SIG-M5 (cell line): ENCODE measurements at places on chromosomes 6 and 20.

GRCh38 chr6:148658681-148659430 lies 88.0 kb upstream of the UST start:
- DNase-seq: no peak

GRCh38 chr20:40283689-40284088 lies 405.3 kb downstream of the MAFB start:
- DNase-seq: no peak

GRCh38 chr6:151808371-151809241 lies 1.1 kb downstream of the ESR1 start:
- no peak for DNase-seq

DNA sequence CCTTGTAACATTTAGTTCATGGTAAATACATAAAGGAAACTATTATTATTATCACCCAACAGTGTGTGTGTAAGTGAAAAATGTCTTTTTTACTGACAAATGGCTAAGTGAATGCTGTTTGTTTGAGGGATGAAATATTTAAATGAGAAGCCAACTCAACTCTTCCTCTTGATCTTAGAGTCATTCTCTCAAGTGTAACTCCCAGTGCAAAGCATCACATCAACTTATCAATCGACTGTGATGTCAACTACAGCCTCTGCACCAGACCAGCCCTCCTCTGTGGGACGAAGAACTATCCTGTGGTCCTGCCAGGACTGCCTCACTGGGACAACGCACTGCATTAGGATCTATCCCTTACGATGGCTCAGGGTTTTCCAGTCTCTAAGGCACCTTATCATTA lies 5.3 kb downstream of the C6orf15 start:
- no peak for DNase-seq

GRCh38 chr6:159008656-159009288 lies 8.8 kb upstream of the RSPH3 start:
- DNase-seq: no peak

DNA sequence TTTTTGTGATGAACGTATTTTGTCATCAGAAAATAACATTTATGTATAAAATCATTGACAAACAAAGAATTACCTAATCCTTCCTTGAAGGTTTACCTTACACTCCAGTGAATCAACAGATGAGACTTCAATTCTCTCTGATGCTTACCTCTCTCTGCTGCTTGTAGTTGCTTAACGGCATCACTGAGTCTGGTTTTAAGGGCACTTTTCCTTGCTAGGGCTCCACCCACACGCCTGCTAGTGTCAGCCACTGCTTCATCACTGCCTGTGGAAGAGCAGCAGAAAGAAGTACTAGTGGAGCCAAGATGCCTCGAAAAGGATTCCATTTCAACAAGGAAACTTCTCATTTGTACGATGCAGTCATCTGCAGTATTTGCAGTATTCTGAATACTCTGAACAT lies 63.0 kb downstream of the FAM229B start:
- DNase-seq: no peak

GRCh38 chr6:23523771-23524170 lies 602.2 kb upstream of the NRSN1 start:
- DNase-seq: no peak

- no peak for DNase-seq
Observed at GRCh38 chr6:3457710-3458602, 1.1 kb upstream of the SLC22A23 start.

DNA sequence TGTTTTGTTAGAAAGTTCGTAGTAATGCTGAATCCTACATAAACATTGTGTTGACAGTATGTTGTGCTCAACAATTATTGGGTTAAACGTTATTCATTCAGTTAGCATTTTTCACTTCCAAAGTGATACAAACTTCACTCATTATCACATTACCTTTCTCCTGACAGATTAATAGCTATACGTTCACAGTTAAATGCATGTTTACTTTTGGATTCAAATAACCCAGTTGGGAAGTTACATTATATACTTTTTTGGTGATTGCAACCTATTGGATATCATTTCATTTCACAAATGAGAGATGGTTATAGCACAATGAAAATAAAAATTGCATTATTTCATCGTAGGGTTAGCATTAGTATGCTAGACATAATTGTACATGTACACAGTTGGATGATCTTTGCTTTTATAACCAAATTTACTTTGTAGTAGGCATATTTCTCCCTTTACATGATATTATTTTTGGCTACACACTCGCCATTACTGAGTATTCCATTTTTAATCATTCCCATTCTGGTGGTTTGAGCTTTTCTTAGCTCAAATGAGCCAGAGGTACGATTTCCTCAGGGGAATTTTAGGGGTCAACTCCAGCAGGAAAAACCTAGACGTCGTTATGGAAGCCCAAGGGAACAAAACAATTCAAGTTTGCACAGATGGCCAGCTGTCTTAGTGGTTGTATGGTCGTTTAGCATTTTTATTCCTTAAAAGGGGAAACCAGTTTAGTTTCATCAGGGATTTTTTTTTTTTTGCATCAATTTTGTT lies 2.1 kb upstream of the HIVEP1 start:
- no peak for DNase-seq

DNA sequence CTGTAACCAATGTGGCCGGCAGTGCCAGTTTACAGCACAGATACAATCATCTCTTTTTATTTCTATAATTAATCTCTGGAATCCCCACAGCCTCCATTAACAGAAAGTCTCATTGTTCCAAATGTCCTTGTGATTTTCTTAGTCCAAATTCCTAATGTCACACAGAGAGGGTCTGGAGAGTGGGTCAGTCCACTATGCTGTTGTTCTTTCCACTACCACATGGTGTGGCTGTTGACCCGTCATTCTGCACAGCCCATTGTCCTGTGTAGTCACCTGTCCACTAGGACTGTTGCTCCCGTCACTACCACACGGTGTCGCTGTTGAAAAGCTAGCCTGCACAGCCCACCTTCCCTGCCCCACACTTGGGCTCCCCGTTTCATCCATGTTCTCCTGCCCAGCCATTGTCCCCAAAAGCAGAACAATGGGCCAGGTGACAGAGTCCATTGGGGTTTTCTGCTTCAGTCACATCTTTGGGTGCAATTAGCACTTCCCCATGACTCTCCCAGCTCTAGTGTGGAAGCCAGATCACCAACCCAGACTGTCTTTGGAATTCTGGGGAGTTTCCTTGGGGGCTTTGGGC lies 8.6 kb upstream of the LBP start:
- no peak for DNase-seq

DNA sequence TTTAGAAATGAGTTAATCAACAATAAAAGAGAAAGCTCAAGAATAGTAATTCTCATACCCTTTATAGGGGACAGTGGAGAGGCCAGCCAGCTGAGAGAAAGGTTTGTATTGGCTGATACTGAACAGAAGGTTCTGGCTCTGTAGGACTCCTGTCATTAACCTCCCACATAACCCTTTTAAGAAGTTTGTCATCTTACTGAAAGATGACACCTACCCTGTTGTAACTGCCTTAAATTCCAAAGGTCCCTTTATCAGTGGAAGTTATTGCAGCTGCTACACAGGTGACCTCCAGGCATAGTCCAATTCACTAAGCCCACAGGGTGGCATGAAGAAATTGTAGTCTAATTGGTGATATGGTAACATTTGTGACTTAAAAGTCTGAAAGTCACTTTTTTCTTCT lies 790.1 kb downstream of the TENT5A start:
- DNase-seq: no peak

DNA sequence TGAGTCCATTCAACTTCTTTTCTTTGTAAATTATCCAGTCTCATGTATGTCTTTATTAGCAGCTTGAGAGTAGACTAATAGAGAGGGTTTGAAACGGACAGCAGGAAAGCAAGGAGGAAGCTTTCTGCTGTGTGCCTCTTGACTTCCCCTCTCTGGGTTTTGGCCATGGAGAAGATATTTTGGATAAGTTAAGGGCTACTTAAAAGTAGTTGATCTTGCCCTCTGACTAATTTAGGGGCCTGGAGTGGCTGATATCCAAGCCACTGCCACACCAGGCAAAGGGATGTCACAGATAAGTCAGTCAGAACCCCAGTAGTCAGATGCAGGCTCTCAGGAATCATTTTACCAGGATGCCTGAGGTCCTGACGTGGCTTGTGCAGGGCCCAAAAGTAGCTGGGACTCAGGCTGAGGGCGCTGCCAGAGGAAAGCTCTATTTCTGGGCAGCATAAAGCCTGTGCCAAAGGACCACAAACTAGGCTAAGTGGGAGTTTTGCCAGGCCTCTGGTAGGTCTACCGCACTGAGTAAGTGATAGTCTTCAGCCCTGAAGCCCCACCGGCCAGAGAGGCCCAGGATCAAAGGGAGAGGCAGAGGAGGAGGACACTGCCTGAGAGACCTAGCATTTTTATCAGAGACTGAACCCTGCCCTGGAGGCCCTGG lies 41.6 kb upstream of the IYD start:
- DNase-seq: no peak

- DNase-seq: no peak
Observed at GRCh38 chr20:24910461-24910860, 38.6 kb upstream of the CST7 start.

- DNase-seq: no peak
Observed at GRCh38 chr6:43865932-43866645, 96.1 kb downstream of the VEGFA start.

DNA sequence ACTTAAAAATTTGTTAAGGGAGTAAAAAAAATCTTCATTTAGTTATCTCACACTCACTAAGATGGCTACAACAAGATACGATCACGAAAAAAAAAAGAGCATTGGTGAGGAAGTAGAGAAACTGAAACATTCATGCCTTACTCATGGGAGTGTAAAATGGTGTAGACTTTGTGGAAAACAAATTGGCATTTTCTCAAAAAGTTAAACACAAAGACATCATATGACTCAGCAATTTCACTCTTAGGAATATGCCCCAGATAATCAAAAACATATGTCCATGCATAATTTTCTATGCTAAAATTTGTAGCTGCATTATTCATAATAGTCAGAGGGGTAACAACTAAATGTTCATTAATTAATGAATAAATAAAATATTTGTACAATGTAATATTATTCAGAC lies 120.9 kb upstream of the IRAK1BP1 start:
- no peak for DNase-seq

- DNase-seq: no peak
Observed at GRCh38 chr6:23073821-23074220, 504.5 kb downstream of the HDGFL1 start.

- DNase-seq: no peak
Observed at GRCh38 chr6:68575765-68576439, 59.2 kb upstream of the ADGRB3 start.

GRCh38 chr6:51241376-51241775 lies 422.7 kb downstream of the TFAP2B start:
- DNase-seq: no peak

DNA sequence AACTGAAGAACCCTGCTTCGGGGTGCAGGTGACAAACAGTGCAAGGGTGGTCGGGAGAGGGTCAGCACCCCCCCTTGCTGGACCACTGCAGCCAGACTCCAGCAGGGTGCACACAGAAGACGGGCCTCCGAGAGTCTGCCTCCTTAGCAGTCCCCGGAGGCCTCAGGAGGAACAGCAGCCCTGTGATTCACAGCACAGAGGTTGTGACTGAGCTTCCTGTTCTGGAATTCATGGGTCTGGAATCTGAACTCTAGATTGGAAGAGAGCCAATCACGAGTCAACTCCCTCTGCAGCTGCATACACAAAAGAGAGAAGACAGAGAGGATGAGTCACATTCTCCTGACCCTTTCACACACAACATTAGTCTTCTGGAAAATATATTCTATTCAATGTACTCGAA lies 249.0 kb upstream of the OPRM1 start:
- DNase-seq: no peak

DNA sequence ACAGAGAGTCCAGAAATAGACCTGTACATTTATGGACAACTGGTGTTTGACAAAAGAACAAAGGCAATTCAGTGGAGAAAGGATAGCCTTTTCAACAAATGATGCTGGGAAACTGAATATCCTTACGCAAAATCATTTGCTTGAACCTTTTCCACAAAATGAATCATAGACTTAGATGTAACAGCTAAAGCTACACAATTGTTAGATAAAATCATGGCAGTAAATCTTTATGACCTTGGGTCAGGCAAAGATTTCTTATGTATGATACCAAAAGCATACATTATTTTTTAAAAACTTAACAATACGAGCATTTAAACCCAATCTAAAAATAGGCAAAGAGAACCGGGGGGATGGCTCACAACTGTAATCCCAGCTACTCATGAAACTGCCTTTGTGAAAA lies 73.5 kb upstream of the DST start:
- DNase-seq: no peak

GRCh38 chr6:53703047-53703446 lies 37.5 kb upstream of the KLHL31 start:
- no peak for DNase-seq
